ENCODE measurements at places on chromosomes 4 and X.

GRCh38 chr4:154497889-154498288, 6.3 kb upstream of the DCHS2 start:
- H3K4me3 ChIP-seq: no peak overlapping the region
- H3K27me3 ChIP-seq: peaks cover 3% of the 10 kb centered on the region
- no peaks in the 10 kb centered on the region for H3K4me1 ChIP-seq
- no peaks in the 10 kb centered on the region for H3K36me3 ChIP-seq
- DNase-seq: no peak

DNA sequence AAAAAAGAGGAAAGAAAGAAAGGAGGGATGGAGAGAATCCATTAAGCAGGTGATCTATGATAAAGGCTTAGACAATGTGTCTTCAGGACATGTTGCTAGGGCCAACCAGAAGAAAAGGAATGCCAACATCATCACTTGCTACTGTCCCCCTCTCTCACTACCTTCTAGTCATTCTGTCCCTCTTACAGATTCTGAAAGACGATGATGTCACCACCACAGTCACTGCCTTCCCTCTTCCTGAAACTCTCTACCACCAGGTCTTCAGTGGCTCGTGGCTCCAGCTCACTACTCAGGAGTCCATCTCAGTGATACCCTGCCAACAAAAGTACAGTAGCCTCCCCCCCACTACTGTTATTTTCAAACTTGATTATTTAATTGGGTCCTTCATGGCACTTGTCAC, 64.0 kb downstream of the KCNIP4 start:
- no peaks in the 10 kb centered on the region for H3K4me1 ChIP-seq
- H3K4me3 ChIP-seq: no peak overlapping the region
- H3K36me3 ChIP-seq: no peaks in the 10 kb centered on the region
- H3K27me3 ChIP-seq: no peaks in the 10 kb centered on the region
- no peak for DNase-seq
- no peak overlapping the region for H3K27ac ChIP-seq

- no peaks in the 10 kb centered on the region for H3K36me3 ChIP-seq
- no peaks in the 10 kb centered on the region for H3K27me3 ChIP-seq
- no peak for DNase-seq
Observed at GRCh38 chr4:97558204-97558778, 585.0 kb downstream of the STPG2 start.

GRCh38 chr4:6749340-6750171, 33.0 kb upstream of the KIAA0232 start:
- H3K27ac ChIP-seq: no peak overlapping the region
- no peaks in the 10 kb centered on the region for H3K4me1 ChIP-seq
- DNase-seq: no peak
- H3K27me3 ChIP-seq: no peaks in the 10 kb centered on the region
- H3K36me3 ChIP-seq: no peaks in the 10 kb centered on the region

DNA sequence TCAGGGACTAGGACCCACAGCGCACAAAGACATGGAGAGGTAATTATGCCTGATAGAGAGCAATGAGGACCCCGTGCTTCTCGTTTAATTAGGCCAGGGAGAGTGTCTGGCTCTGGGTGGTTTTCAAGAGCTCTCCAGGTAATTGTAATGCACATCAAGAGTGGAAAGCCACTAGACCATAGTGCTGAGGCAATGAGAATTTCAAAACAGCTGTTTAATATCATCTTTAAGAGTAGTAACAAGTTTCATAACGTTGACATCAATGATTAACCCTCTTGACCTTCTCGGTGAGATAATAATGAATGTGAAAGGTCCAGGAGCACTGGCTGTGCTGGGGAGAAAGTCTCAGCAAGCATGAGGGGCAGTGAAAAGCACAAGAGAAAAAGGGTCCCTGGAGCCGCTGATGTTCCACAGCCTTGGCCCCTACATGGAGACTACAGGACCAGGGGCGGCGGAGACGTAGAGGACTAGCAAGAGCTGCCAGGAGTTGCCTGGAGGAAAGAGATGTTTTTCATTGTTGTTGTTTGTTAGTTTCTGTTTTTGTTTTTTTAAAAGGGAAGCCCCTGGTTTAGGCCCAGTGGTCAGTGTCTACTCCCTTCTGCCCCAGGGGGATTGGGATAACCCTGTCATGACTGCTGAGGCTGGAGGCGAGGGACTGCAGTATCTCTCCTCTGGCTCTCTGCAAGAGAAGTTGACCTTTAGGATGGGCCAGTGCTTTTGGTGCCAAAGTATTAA, 14.8 kb upstream of the CXCR3 start:
- H3K27ac ChIP-seq: no peak overlapping the region
- no peaks in the 10 kb centered on the region for H3K36me3 ChIP-seq
- H3K4me1 ChIP-seq: peaks cover 19% of the 10 kb centered on the region
- DNase-seq: no peak

Data from CD8-positive, alpha-beta memory T cell (primary cell).